ENCODE measurements at places on chromosomes 5 and 9. TPM values are rescaled to one million over a fixed set of nuclear protein-coding genes. Genes with fewer than 3 reads are reported as not detected.

CDH9 gene
- total RNA-seq = 0.25 TPM

DNA sequence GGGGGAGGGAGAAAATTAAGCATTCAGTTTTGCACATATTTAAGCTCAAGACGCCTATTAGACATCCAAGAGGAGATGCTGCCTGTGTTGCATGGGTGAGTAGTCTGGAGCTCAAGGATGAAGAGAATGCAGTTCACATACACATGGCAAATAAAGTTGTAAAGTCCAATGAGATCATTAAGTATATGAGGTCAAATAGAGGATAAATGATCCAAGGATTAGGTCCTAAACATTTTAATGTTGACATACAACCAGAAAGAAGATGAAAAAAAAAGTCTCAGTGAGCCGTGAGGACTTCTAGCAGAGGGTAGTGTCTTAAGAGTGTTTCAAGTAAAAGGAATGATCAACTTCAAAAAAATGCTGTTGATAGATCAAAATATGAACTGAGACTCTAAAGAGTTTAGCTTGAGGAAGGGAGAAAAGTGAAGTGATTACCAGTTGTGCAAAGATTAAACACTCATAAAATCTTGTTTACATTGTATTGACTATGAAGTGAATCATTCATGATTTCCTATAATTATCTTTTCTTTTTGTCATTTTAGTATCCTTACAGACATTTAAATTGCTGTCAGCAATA lies 251.8 kb downstream of the ZNF608 start:
- no peaks in the 10 kb centered on the region for H3K4me1 ChIP-seq
- DNase-seq = no peak
- no peaks in the 10 kb centered on the region for H3K27me3 ChIP-seq

DNA sequence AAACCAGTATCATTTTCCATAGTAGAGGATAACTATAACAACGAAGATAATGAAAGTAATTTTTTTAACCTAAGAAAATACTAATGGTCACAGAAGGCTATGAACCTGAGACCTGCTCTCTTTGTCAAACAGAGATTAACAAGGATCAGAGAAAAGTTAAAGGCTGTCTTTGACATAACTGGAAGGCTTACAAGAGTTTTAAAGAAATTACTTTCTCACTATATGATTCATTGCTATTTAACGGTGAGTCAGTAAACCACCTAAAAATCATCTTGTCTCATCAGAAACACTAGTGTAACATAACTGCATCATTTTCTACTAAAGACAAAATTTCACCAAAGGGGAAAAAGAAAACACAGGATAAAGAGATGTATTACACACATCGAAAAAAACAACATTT lies 19.3 kb downstream of the MLANA start:
- H3K27ac ChIP-seq = no peak overlapping the region
- H3K4me1 ChIP-seq = no peaks in the 10 kb centered on the region
- no peaks in the 10 kb centered on the region for H3K36me3 ChIP-seq
- no peak overlapping the region for H3K4me3 ChIP-seq
- H3K27me3 ChIP-seq = no peaks in the 10 kb centered on the region

PCDHA2 gene
- total RNA-seq = 1.0 TPM

DNA sequence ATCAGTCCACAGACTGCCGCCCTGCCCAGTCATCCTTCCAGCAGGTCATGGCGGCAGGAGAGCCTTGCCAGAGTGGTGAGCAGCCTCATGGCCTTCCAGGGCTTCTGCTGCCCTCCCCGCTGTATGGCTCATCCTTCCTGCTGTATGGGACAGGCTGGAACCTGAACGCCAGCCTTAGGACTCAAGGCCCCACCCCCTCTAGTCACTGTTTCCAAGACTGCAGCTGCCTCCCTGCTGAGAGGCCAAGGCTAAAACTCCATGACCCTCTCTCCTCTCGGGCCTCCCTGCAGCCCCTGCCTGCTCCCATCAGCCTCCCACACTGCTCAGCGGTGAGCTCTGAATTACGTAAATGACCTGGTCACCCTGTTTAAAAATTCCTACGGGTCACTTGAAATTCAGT lies 227.5 kb downstream of the AGTPBP1 start:
- no peaks in the 10 kb centered on the region for H3K36me3 ChIP-seq
- no peaks in the 10 kb centered on the region for H3K27me3 ChIP-seq
- no peak overlapping the region for H3K27ac ChIP-seq
- no peak overlapping the region for H3K4me3 ChIP-seq
- no peak for DNase-seq

PFN3 gene
- total RNA-seq = 27.5 TPM

CAMSAP1 gene
- total RNA-seq = 102 TPM
